ENCODE measurements at places on chromosomes 3 and 15. TPM values are rescaled to one million over a fixed set of nuclear protein-coding genes. Genes with fewer than 3 reads are reported as not detected.

GRCh38 chr15:62079594-62079993, 12.8 kb downstream of the C2CD4A start:
- H3K27ac ChIP-seq = no peak overlapping the region
- DNase-seq = no peak
- H3K27me3 ChIP-seq = no peaks in the 10 kb centered on the region
- no peak overlapping the region for H3K4me3 ChIP-seq
- no peaks in the 10 kb centered on the region for H3K4me1 ChIP-seq

DNA sequence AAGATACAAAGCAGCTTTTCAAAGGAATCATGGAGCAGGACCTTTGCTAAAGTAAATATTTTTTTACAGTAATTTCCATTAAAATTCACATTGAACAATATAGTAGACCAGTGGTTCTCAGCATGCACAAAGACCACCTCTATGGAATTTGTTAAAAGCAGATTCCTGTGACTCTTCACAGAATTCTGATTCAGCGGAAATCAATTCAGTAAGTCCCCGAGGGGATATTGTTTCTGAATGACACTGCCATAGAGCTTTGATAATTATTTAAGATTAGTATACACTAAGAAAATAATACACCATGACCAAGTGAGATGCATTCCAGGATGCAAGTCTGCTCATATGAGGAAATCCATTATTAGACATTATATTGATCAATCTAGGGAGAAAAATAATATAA, 161.9 kb upstream of the TNIK start:
- no peaks in the 10 kb centered on the region for H3K27me3 ChIP-seq
- no peaks in the 10 kb centered on the region for H3K36me3 ChIP-seq
- peaks cover 12% of the 10 kb centered on the region for H3K4me1 ChIP-seq
- DNase-seq = no peak
- no peak overlapping the region for H3K4me3 ChIP-seq
- no peak overlapping the region for H3K27ac ChIP-seq

MINAR1 gene
- 1.7 TPM for total RNA-seq

BTBD1 gene
- total RNA-seq = 61.1 TPM

DNA sequence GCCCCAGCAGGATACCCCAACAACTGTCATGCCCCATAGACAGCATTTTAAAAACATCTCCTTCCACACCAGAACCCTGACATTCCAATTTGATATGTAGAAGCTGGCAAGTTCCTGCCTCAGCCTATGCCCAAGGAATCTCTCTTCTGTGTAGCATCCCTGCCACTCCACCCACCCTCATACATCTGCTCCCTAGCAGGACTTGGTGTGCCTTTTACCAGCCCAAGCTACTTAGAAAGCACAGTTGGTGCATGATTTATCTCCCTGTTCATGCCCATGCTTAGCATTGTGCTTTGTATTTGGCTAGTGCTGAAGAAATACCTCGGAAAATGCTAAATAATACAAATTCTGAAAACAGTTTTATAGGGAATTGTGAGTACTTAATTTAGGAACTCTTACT, 236.9 kb upstream of the HES1 start:
- DNase-seq = no peak
- H3K27ac ChIP-seq = no peak overlapping the region
- peaks cover 44% of the 10 kb centered on the region for H3K27me3 ChIP-seq
- H3K4me3 ChIP-seq = no peak overlapping the region
- no peaks in the 10 kb centered on the region for H3K36me3 ChIP-seq

ADAMTSL3 gene
- 3.0 TPM for total RNA-seq

DNA sequence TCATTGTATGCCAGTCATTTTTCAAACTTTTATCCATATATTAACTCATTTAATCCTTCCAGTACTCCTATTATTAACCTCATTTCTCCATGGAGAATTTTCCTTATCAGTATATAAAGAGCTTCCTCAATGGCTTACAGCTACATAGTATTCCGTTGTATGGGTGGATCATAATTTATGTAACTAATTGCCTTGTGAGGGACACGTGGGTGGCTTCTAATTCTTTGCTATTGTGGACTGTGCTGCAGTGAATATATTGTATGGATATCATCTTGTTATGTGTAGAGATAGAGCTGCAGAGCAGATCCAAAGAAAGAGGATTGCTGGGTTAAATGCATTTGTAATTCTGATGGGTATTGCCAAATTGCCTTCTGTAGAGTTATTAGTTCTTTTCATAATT, 25.2 kb downstream of the PML start:
- H3K4me1 ChIP-seq = peaks cover 3% of the 10 kb centered on the region
- peaks cover 9% of the 10 kb centered on the region for H3K36me3 ChIP-seq
- H3K4me3 ChIP-seq = no peak overlapping the region
- H3K27me3 ChIP-seq = no peaks in the 10 kb centered on the region

DNA sequence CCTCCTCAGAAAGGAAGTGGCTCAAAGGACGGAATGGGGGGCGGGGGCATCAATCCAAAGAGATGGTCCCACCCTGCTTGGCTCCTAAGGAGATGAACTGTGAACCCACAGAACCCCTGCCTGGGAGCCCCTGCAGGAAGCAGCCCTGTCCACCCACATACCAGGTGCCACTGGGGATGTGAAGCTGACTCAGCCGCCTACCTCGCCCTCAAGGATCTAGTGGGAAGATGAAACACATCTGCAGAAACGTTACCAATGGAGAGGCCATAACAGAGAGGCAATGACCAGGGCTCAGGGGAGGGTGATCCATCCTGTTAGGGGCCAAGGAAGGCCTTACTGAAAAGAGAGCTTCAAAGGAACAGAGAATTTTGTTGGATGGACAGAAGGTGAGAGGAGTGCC, 35.1 kb downstream of the EAF1 start:
- H3K27ac ChIP-seq = no peak overlapping the region
- no peaks in the 10 kb centered on the region for H3K4me1 ChIP-seq
- H3K36me3 ChIP-seq = no peaks in the 10 kb centered on the region
- no peaks in the 10 kb centered on the region for H3K27me3 ChIP-seq
- H3K4me3 ChIP-seq = no peak overlapping the region

- H3K27ac ChIP-seq = no peak overlapping the region
- no peak overlapping the region for H3K4me3 ChIP-seq
- no peaks in the 10 kb centered on the region for H3K36me3 ChIP-seq
- no peak for DNase-seq
- no peaks in the 10 kb centered on the region for H3K4me1 ChIP-seq
Observed at GRCh38 chr3:34364335-34364734, 565.9 kb downstream of the PDCD6IP start.

LSG1 gene
- total RNA-seq = 38.4 TPM

RTP3 gene
- total RNA-seq = not detected

DNA sequence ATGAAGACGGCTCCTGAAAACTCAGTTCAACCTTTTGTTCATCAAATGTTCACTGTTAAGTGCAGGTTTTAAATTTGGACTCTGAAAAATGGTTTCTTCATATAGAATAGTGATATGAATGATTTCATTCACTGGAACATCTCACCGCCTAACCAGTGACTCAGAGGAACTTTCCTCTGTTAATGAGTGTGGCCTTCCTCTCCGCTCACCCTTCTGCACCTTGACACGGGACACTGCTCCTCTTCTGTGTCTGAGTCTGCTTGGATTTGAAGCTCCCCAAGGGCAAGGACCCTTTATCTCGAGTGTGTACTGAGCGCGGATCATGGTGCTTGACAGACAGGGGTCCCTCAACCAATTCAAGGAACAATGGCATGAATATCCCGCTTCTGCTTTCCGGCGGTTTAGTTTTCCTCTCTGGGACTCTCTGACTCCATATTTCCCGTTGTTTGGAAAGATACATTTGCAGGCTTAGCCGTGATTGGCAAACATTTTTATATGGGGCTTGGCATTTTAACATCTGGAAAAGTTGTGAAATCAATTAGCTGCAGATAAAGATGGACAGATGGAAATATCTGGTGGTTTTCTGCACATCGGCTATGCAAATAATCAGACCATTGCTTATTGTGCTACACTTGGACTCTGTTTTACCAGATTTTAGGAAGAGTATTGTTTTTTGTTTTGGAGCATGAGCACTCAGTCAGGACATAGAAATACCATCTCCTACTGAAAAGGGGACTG, 20.9 kb downstream of the KBTBD8 start:
- H3K4me1 ChIP-seq = no peaks in the 10 kb centered on the region
- H3K4me3 ChIP-seq = no peak overlapping the region
- H3K27ac ChIP-seq = no peak overlapping the region
- H3K27me3 ChIP-seq = no peaks in the 10 kb centered on the region
- DNase-seq = no peak
- no peaks in the 10 kb centered on the region for H3K36me3 ChIP-seq

DNA sequence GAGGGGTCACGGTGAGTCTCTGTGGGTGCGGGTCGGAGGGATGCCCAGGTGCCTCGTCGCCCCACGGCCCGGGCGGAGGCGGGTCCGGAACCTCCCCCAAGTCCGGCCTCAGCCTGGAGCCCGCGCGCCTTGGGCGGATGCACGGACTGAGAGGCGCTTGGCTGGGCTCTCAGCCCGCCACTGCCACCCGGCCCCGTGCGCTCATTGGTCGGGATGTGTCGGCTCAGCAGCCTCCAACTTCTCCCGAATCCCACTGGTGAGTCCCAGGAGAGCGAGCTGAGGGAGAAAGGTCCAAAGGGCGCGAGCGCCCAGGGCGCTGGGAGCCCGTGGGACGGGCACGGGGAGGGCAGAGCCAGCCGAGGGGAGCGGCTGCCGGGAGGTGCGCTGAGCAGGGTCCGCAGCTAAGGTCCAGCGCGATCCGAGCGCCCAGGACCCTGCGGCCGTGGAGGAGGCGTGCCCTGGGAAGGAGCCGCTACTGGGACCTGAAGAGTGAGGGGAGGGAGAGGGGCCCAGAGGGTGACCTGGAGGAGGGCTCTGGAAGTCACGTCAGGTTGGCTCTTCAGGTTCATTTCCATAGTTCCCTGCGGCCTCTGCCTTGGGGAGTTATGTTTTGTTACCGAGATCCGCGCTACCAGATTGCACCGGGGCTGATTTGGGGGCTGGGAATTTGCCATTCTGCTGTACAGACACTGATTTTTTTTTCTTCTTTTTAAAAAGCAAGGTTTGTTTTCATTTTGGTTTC, at the start of gene MME:
MME (plus strand) TSS at position 574 of the 742 bp plus-strand sequence. CDS start 3,849 bp downstream, outside the sequence.
- no peaks in the 10 kb centered on the region for H3K36me3 ChIP-seq
- H3K27me3 ChIP-seq = peaks cover 2% of the 10 kb centered on the region
- H3K4me3 ChIP-seq = peak within 1 kb of the TSS; percentile 75
- H3K4me1 ChIP-seq = peaks cover 3% of the 10 kb centered on the region
- no peak within 1 kb of the TSS for H3K27ac ChIP-seq

DNA sequence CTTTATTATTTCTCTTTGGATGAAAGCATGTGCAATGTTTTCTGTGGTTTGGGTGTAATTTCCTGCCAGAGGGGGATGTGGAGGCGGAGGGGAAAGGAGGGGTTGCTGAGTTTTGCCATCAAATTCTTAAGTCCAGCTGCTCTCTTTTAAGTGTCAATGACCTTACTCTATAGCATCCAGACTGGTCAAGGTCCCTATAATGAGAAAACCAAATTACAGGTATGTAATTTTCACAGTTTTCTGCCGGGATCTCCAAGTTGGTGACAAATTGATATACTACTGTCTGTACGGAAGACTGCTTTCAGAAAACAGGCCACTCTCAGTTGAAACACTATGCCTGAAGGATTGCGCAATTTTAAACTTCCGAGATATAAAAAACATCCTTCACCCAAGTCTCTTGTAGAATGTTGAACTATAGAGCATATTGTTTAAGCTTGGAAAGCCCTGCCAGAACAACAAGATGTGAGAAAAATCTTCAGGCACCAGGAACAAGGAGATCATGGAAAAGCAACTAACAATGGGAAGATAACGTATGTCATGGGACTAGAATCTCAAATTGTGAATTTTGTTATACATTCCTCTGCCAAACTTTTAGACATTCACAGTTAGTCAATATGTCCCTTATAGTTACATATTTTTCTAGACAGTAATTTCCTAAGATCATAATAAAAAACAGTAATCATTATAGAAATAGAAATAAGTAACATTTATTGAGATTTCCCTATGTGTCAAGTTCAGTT, 300.7 kb upstream of the SATB1 start:
- H3K4me1 ChIP-seq = no peaks in the 10 kb centered on the region
- no peak overlapping the region for H3K4me3 ChIP-seq
- no peaks in the 10 kb centered on the region for H3K36me3 ChIP-seq
- no peaks in the 10 kb centered on the region for H3K27me3 ChIP-seq
- no peak overlapping the region for H3K27ac ChIP-seq

- H3K36me3 ChIP-seq = no peaks in the 10 kb centered on the region
- H3K4me1 ChIP-seq = peaks cover 40% of the 10 kb centered on the region
- no peak for DNase-seq
Observed at GRCh38 chr3:112687211-112687610, 46.3 kb upstream of the CCDC80 start.

GHSR gene
- not detected for total RNA-seq

CTXND1 gene
- total RNA-seq = not detected

SOX2 gene
- 5.2 TPM for total RNA-seq

DNA sequence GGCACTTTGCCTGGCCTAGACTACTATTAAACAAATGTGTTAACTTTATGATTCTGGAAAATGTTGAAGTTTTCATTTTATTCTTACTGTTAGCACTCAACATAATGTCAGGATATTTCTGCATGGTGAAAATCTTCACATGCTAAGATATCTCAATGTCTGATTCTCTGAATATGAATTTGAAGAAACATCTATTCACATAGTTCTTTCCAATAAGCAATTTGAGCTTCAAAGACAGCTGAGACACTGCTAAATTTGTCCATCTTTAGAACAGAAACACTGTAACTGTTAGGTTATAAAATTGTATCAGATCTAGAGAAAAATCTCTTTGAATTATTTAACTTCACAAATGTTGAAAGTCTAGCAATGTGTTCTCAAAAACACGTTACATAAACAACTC, 970.2 kb downstream of the PLOD2 start:
- DNase-seq = no peak
- H3K4me1 ChIP-seq = no peaks in the 10 kb centered on the region
- no peaks in the 10 kb centered on the region for H3K27me3 ChIP-seq
- H3K27ac ChIP-seq = no peak overlapping the region

DNA sequence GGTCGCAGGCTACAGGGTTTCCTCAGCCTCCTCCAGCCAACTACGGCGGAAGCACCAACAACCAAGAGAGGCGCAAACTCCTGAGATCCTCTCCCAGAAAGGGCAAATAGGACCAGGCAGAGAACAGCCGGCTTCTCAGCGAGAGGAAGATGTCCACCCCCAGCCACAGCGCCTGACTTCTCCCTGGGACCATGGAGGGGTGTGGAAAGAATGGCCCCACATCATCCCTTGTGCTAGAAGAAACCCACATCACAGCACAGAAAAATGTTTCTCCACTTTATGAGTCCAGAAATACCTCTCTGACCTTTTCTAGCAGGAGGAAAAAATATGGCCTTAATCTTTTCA, 105.7 kb downstream of the XXYLT1 start:
- no peak overlapping the region for H3K4me3 ChIP-seq
- no peak overlapping the region for H3K27ac ChIP-seq
- no peaks in the 10 kb centered on the region for H3K36me3 ChIP-seq
- H3K4me1 ChIP-seq = peaks cover 5% of the 10 kb centered on the region

TRH gene
- not detected for total RNA-seq

GRCh38 chr15:27587810-27588209, 511.3 kb downstream of the OCA2 start:
- H3K27me3 ChIP-seq = no peaks in the 10 kb centered on the region

DNA sequence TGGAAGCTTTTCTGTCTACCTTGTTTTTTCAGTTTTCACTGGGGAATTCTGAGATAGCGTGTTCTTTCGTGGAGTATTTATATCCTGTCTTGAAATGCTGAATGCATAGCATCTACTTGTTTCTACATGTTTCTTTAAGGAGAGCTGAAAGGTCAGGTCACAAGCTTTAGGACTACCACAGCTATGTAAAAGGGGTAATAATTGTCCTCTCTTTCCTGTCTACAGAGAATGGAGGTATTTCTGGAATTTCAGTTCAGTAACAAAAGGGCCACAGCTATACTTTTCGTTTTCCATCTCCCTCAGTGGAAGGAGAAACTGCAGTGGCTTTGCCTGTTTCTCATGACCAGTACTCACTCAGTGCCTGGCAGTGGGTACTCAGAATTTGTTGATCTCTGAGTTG, 4.7 kb downstream of the INAFM2 start:
- peak overlapping the region; percentile 33 for H3K27ac ChIP-seq
- H3K27me3 ChIP-seq = no peaks in the 10 kb centered on the region
- no peak overlapping the region for H3K4me3 ChIP-seq
- peaks cover 6% of the 10 kb centered on the region for H3K36me3 ChIP-seq
- peak; percentile 65 for DNase-seq

Measured in astrocyte (in vitro differentiated cells and primary cell).